EH (cell line): ENCODE measurements at places on chromosomes 7 and 10.

- no peak for DNase-seq
These were observed 77.3 kb downstream of the GRK5 start for GRCh38 chr10:119284679-119285096.

DNA sequence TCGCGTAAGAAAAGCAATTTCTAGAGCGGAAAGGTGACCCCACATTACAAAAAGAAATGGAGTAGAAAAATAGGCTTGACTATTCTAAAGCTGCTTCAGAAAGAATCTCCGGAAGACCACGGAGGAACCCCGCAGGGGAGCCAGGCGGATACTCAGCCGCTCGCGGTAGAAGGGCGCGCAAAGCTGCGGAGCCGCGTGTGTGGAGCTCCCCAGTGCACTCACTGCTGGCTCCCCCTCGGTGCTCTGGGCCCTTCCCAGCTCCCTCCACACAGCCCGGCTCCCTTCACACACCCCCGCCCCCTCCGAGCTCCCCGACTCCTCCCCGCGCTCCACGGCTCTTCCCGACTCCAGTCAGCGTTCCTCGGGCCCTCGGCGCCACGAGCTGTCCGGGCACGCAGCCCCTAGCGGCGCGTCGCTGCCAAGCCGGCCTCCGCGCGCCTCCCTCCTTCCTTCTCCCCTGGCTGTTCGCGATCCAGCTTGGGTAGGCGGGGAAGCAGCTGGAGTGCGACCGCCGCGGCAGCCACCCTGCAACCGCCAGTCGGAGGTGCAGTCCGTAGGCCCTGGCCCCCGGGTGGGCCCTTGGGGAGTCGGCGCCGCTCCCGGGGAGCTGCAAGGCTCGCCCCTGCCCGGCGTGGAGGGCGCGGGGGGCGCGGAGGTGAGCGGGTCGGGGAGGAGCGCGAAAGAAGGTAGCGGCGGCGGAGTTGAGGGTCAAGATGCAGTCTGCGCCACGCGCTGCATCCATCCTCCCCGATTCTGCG is at the start of gene STEAP2:
Gene STEAP2, plus strand, starts transcription at position 350 of the 758 bp plus-strand sequence. CDS start 13,343 bp downstream, outside the sequence.
- peak; percentile 93 for DNase-seq

- no peak for DNase-seq
These were observed 99.9 kb downstream of the PRLHR start for GRCh38 chr10:118495499-118495898.

- DNase-seq, result no peak
These were observed 103.9 kb downstream of the AASS start for GRCh38 chr7:122040147-122040546.

DNA sequence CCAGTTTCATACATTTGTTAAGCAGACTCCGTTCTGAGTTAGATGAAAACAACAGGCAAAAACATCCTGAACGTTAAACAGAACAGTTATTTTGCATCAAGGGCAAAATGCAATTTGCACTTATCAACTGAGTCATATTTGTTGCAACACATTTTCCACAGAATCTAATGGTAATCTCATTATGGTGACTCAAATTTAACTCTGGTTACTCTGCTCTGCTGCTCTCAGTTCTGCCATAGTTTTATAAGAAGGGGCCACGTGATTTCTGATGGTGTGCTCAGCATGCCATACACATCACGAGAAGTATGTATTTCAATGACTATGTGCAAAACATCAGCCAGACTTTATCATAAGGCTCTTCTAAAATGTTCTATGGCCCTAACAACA is 148.8 kb downstream of the CHCHD3 start:
- peak; percentile 66 for DNase-seq

DNA sequence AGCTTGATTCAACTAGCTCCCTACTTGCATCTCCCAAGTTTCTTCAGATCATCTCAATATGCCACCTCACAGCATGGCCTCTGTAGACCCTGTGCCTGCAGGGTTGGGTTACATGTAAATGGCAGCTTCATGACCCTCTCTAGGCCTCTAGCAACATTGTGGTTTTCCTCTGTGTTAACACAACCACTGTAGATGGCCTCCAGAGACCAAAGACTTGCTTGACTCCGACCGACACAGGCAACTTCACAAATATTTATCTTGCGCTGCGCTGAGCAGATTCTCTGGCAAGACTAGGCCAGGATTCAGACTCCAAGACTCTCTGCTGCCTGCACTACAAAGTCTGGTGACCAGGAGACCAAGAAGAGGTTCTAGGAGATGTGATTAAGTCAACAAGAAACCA is 75.9 kb downstream of the CNOT4 start:
- DNase-seq, result no peak

- DNase-seq, result no peak
These were observed 324.6 kb upstream of the FZD1 start for GRCh38 chr7:90939666-90940065.

DNA sequence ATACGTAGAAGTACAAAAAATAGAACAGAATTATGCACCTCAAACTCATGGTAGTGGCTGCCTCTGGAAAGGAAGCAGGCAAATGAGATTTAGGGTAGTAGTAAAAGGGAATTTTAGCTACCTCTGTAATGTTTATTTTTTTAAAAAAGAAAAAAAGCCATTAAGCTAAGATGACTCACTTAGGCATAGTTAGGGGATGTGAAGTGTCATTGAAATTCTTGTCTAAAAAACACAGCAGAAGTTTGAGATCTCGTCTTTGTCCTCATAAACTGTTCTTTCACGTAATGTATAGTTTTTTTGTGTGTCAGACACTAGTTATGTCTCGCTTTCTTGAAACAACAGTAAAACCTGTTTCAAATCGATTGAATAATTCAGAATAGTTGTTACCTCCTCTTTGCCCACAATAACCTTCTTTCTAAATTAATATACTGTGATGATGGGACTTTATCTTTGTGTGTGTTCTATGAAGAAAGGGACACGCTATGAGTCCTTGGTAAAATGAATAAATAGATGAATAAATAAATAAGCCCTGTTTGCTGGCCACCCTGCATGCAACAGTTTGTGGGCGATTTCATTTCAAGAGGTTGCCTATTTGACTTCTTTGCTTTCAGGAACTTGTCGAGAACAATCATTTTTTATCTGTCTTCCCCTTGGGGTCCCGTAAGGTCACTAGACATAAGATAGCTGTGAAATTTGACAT is 14.5 kb upstream of the FBXW4 start:
- peak; percentile 68 for DNase-seq

DNA sequence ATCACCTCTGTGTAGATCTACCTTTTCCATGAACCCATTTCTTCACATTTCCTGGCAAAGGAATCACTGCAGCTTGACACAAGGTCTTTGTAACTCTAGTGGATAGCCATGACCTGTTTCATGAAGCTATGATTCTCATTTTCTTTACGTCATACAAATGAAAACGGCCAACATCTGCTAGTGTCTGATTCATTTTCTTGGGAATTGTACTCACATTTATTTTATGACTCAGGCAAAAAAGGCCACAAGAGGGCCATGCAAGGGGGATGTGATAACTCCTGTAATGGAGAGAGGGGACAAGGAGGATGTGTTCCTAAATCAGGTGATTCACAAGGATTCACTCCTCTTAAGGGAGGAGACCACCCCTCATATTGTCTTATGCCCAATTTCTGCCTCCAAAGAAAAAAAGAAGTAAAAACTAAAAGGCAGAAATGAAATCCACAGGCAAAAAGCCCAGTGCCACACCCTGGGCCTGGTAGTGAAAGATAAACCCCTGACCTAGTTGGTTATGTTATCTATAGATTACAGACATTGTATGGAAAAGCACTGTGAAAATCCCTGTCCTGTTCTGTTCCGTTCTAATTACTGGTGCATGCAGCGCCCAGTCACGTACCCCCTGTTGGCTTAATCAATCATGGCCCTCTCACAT is 249.9 kb downstream of the IPMK start:
- DNase-seq, result peak; percentile 86

- DNase-seq, result no peak
These were observed 68.5 kb downstream of the CRTAC1 start for GRCh38 chr10:97961945-97962344.

DNA sequence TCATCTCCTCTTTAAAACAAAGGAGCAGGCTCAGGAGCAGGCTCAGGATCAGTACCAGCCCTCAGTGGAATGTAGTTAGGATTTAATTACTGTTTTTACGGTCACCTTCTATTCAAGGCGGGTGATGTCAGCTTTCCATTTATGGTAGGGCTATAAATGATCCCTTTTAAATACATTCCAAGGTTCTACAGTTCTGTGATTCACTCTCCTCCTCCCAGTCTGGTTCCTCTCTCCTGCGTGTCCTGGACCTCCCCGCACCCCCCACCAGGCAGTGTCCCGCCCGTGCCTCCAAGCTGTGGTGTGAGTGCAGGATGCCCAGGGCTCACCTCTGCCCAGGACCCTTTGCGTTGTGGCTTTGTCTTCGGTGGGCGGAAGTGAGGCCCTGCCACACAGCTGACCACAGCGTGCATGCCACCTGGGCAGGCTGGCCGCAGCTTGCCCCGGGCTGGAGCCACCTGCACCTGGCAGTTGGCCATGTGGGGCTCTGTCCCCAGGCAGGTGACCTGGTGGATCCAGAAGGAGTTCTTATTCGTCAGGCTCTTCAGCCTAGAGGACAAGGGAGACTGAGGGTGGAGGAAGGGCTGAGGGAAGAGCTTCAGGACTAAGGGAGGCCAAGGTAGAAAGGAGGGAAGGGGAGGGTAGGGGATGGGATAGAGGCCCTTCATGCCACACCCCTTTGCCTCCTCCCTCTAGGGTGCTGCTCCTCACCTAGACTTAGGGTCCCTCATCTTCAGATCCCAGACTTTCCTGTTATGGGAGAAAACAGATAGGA is 9.1 kb downstream of the LOXL4 start:
- DNase-seq, result peak; percentile 82

DNA sequence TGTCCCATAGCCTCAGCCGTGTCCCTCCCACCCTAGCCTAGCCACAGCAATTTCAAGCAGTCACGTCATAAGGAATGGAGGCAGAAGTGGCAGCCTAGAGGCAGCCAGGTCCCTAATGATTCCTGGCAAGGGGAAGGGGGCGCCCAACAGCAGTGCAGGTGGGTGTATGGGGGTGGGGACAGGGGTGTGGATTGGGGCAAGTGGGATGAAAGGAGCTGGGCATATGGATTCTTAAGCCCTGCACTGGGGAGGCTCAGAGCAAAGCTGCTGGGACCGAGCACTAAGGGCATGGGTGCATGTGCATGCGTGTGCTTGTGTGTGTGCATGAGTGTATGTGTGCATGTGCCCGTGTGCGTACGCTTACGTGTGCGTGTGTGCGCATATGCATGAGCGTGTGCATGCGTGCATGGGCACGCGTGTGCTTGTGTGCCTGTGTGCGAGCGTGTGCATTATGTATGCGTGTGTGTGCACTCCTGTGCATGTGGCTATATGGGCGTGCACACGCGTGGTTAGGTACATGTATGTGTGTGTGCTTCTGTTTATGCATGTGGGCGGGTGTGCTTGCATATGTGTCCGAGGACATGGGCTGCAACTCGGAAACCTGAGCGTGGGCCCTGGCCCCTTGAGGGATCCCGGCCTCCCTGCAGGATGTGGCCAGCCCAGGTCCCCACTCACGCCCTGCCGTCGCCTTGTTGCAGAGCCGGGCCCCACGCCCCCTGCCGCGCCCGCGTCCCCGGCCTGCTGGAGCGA is 34.1 kb downstream of the SH2B2 start:
- no peak for DNase-seq

DNA sequence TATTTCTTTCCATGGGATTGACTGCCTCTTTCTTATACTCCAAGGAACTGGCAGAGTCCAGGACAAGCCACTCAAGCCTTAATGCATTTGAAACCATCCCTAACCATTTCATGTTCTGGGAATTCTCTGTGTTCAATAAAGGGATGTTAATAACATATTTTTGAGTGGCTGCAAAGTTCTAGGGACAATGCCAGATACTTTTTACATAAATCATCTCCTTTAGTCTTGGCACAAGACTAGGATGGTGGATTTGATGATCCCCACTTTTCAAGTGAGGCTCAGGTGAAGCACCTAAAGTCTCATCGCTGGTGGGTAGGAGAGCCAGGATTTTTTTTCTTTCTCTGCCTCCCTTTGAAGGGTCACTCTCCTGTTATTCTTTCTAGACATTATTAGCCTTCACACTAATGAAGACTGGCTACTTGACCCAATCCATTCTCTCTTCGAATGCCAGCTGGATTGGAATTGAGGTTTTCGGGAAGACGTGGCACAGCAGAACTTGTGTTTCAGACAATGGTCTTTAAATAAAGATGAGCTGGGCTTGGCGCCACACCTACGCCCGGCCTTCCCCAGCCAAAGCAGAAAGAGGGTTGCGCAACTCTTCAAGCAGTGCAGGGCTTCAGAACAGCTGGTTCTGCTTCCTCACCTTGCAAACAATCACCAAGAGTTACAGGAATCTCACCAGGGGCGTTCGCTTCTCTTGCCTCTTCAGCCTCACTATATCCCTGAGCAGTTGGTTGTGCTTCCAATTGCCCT is 73.8 kb upstream of the BMPER start:
- DNase-seq, result peak; percentile 51

DNA sequence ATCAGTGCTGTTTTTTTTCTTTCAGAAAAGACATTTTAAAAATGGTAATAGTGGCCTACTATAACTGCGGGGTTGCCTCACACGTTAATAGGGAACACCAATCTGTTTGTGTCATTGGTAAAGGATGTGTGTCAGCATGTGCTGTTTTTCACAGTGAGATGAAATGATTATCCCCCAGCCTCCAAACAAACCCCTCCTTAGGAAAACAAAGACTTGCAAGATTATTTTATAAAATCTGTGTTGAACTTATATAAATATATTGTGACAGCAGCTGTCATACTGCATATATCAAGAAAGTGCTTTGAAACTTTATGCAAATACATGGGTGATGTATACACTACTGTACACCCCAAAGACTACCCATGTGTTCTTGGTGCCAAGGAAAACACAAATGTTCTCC is 125.8 kb downstream of the BMPER start:
- no peak for DNase-seq

DNA sequence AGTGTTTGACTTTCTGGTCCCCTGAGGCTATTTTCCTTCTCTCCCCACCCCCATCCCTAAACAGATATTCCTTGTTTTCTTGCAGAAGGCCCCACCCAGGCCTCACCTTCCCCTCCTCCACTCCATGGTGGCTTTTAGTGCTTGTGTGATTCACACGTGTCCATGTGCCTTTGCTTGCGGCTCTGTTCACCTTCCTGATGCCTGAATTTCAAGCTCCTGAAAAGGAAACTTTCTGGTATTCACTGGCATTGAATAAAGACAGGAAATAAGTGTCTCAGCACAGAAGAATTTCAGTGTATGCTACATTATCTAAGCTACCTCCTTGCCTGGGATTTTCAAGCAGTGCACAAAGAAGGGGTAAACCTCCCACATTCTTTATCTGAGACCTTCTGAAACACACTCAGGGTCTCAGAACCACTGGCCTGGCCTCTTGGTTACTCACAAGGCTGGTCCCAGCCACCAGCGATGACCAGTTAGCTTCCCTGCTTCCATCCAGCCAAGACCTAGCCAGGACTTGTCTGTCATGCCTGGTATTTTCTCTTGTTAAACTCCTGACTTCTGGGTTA is 17.2 kb upstream of the UBE2H start:
- peak; percentile 87 for DNase-seq

DNA sequence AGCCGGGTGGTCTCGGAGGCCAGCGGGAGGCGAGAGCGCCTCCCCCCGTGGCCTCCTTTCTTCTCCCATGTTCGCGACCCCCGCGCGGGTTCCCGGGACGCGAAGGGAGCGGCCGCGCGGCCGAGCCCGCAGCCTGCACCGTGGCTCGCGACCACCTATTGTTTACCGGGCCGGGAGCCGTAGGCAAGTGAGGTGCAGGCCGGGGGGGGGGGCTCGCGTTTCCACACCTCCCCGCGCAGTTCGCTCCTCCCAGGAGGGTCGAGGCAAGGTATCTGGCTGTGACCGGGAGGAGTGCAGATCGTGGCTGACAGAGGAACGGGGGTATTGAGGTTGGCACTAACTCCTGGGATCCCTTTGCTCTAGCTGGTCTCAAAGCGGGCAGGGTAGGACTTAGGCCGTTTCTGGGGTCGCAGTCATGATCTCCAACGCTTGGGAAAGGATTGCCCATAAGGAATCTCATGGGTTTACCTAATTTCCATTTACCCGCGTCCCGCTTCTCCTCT is 734 bp downstream of the PTPN12 start:
- DNase-seq, result no peak

- no peak for DNase-seq
These were observed 338.0 kb upstream of the KIAA1217 start for GRCh38 chr10:23870651-23871610.
